ENCODE measurements at places on chromosomes 3 and 15.

GRCh38 chr3:123491966-123492587 lies 43.2 kb upstream of the ADCY5 start:
- no peak for DNase-seq

GRCh38 chr15:40466426-40467260 lies 4.1 kb upstream of the CHST14 start:
- no peak for DNase-seq

DNA sequence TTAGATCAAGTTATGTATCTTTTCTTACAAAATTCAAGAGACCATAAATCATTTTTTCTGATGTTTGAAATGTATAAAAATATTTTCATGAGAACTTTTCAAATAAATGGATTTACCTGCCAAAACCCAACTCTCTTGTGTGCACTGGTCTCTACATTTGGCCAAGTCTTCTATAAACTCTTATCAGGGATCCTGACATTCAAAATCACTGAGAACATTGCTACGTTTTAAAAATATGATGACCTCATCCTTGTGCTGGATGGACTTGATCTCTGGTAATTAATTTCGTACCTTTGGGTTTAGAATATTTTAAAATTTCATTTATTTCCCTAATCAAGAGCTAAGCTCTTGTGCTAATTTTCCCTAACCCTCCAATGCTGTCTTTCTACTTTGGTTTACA lies 127.4 kb downstream of the ATP8B4 start:
- DNase-seq, result no peak

GRCh38 chr3:24389108-24390090 lies 105.3 kb downstream of the THRB start:
- DNase-seq, result no peak

GRCh38 chr3:148903022-148903442 lies 37.9 kb downstream of the CPA3 start:
- DNase-seq, result no peak

DNA sequence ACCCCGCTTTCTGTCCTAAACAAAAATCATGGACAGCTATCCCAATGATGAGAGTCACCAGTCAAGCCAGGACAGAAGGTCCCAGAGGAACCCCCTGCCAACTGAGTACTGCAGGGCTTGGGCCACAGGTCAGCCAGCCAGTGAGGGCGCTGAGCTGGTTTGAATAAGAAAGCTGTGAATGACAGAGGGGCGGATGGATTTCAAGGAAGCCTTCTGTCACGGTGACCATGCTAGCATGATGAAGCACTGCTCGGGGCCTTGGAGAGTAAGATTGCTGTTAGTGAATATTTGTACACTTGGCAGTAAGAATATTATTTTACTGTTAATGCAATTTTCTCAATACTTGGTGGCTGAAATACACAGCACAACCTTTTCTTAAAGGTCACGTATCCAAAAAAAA lies 734.0 kb upstream of the NR2F2 start:
- DNase-seq, result no peak

DNA sequence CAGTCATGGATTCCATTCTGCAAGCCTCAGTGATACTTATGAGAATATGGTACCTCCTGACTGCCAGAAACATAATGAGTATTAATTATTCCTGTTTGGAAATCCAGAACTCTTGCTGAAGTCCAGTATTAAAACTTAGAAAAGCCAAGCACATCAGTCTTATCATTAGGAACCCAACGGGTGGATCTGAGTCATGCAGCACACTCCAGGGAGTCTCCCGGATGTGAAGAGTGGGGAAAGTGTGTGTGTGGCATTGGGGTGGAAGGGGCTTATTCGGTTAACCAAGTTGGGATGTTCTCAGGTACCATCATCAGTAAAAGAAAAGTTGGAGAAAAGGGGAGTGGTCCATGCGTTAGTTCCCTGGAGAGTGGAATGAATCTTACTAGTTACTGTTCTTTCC lies 181.1 kb downstream of the PLCL2 start:
- DNase-seq, result no peak

- DNase-seq, result no peak
Measured at GRCh38 chr15:76377751-76378150, 41.2 kb downstream of the ISL2 start.

DNA sequence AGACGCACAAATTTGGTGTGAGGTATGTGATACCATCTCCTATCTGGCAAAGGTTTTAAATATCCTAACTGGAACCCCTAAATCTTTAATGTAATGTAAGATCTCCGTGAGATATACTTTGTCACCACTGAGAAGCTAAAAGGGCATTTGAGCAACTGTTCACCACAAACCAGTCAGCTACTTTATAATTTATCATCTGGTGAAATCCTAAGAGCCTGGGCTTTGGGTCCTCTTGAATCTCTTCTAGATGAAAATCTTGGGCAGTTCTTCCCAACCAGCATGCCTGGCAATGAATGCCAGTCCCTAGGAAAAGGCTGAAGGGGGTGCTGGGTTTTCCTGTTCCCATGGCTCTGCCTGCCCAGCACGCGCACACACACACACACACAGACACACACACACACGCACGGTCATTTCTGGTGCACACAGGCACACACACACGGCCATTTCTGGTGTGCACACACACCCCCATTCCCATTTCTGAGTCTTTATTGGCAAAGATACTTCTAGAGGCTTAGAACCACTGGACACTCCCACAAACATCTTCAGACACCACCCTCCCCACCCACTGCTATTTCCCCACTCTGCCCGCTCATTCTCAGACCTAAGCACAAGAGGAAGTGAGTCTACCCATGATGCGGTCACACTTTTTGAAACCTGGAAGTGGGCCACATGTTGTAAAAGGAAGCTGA lies 72.6 kb downstream of the MYO1E start:
- DNase-seq, result peak; percentile 76

DNA sequence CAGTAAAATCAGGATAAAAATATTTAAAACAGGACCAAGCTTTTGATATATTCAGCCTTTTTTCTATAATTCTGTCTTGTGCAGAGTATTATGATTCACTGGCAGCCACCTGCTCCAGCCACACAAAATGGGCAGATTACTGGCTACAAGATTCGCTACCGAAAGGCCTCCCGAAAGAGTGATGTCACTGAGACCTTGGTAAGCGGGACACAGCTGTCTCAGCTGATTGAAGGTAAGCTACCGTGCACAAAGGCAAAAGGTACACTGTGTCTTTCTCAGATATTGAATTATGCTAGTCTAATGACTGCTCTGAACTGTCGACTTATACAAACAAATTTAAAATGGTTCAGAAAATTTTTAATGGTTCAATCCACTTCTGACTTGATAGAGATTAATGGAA lies 114.2 kb downstream of the HCN4 start:
- no peak for DNase-seq

DNA sequence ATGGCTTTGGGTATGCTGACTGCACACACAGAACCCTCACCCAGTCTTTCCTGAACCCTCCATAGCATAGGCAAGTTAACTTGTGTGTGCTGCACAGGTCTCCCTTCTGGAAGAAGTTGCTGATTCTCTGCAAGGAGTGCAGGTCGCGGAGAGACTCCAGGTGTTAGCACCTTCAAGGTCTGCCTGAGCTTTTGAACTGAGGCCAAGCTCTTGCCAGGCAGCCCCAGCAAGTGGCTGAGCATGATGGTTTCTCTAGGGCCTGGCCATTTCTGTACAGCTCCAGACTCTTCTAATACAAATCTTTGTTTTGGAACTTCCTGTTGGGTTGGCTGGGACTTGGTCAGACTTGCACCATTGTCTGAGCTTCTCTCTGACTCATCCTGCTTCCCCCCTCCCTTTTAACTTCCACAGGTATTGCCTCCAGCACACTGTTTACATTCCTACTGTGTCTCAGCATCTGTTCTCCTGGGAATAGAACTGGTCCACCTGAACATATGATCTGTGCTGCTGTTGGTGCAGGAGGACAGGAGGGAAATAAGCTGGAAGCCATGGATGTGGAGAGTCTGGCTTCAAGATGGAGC lies 53.3 kb downstream of the KY start:
- DNase-seq, result no peak

DNA sequence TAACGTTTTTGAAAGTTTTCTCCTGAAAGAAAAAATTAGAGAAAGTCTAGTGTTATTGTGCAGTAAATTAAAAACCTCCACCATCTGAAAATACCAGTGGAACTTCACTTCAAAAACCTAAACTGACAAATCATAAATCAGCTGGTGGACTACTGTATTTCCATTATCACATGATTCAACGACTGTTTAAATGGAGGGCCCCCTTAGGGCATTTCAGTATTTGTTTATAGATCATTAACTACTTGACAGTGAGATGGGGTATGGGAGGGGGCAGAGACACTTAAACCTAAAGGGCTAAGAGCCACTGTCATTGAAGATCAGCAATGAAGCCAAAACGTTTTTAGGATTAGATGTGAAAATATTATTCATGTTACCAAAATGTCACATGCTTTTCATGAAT lies 8.8 kb upstream of the C15orf61 start:
- no peak for DNase-seq

DNA sequence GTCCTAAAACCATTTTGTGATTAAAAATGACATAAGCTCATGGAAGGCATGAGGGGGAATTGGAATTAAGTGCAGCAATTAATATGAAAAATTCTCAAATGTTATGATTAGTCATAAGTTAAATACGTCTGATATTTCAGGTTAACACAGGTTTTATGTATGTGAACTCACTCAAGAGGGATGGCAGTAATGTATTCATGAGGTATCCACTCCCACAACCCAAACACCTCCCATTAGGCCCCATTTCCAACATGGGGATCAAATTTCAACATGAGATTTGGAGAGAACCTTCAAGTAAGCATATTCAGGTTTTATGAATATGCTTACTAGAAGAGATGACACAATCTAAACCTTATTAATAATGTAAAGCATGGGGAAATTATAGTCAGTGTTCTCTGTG lies 41.6 kb upstream of the IL20RB start:
- DNase-seq, result no peak

- peak; percentile 96 for DNase-seq
Measured at GRCh38 chr3:186567072-186567921, at the start of gene TBCCD1. TSS of gene TBCCD1 (minus strand) at chr3:186567339. CDS start at chr3:186564329, 3,010 bp downstream.

DNA sequence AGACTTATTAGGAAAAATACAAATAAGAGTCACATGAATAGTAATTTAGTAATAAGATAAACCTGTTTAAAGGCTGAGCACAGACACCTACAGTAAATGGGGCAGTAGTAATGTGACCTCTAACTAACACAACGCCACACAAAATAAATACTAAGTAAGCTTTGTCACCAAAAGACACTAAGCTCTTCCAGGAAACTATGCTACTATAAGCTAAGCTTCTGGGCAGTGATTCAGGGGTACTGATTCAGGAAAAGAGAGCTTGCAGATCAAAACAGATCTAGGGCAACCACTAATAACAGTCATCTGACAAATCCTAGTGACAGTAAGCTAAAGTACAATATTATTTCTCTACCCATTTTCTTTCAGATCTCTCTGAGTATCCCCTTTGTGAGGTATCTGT lies 68.8 kb downstream of the PLOD2 start:
- no peak for DNase-seq

GRCh38 chr15:52287114-52287513 lies 8.5 kb downstream of the MYO5C start:
- DNase-seq, result no peak

DNA sequence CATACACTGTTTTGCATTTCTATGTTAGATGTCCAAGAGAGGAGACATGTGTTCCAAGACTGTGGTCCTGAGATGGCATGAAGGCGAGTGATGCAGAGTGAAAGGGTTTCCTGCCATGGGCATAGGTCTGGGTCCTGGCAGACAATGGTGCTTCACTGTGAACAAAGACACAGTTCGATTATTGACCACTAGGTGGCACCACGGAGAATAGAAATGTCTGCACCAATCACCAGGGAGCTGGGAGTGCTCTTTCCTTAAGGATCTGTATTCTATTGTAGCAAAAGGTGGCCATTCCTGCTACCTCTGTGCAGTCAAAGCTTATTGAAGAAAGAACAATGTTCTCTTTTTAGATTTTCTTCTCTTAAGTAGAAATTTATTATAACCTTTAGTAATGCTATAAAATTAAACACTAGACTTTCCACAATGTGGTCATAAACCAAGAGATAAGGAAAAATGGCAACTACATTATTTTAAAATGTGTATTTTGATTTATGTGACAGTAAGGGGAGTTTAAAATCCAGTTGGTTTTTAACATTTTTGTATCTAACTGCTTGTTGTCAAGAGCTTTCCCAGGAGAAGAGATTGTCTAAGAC lies 88.7 kb downstream of the GABRG3 start:
- peak; percentile 51 for DNase-seq

DNA sequence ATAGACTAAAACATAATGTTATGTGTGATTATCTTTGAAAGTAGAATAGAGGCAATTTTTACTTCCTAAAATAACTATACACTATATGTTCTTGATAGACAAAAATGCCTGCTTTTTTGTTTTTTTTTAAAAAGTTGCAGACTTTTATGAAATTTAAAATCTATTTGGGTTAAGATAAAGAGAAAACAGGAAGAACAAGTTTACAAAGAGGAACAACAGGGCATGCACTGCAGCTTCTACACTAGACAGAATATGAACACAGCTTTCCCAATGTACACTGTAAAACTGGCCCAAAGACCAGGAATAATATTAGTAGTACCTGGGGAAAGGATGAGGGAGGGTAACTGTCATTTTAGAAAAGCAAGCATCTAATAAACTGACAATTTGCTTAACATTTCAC lies 53.7 kb downstream of the NR1I2 start:
- DNase-seq, result no peak

DNA sequence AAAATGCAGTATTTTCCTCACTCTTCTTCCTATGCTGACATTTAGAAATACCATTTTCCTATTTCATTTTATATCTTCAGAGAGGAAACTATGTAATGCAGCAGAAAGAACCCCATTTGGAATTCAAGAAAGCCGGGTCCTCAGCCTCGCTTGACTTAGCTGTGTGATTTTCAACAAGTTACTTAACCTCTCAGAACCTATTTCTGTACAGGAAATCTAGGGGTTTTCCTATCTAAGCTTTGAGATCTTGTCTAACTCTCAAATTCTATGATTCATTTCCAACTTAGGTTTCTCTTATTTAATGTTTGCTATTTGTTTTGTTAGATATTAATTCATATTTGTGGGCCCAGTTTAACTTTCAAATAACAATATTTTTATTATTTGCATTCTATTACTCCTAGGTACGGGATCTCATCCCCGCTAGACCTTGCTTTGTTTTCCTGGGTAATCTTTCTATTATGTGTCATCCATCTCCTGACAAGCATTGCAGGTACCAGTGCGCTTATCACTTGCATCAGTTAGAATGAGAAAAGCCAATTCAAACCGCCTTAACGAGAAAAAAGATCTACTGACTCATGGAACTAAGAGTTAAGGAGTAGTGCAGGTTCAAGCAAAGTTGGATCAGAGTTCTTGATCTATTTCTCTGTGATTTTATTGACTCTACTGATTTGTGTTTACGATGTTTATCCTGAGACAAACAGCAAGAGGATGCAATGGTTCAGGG lies 70.6 kb upstream of the BHLHE40 start:
- DNase-seq, result no peak

DNA sequence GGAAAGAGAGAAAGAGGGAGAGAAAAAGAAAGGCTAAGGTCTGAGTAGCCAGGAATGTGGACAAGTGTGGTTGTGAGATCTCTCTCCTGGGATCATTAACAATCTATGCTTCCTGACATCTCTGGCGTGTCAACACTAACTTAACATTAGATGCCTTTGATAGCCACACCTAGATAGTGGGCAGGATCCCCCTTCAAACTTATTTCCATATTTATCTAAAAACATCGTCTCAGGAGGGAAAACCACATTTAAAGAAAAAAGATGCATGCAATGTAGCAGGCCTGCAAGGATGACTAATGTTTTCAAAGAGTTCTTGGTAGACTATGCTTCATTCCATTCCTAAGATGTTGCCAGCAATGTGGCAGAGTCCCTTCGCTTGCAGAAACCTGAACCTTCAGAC lies 80.9 kb downstream of the MLH1 start:
- no peak for DNase-seq
